ENCODE measurements at places on chromosomes 16 and 17.

DNA sequence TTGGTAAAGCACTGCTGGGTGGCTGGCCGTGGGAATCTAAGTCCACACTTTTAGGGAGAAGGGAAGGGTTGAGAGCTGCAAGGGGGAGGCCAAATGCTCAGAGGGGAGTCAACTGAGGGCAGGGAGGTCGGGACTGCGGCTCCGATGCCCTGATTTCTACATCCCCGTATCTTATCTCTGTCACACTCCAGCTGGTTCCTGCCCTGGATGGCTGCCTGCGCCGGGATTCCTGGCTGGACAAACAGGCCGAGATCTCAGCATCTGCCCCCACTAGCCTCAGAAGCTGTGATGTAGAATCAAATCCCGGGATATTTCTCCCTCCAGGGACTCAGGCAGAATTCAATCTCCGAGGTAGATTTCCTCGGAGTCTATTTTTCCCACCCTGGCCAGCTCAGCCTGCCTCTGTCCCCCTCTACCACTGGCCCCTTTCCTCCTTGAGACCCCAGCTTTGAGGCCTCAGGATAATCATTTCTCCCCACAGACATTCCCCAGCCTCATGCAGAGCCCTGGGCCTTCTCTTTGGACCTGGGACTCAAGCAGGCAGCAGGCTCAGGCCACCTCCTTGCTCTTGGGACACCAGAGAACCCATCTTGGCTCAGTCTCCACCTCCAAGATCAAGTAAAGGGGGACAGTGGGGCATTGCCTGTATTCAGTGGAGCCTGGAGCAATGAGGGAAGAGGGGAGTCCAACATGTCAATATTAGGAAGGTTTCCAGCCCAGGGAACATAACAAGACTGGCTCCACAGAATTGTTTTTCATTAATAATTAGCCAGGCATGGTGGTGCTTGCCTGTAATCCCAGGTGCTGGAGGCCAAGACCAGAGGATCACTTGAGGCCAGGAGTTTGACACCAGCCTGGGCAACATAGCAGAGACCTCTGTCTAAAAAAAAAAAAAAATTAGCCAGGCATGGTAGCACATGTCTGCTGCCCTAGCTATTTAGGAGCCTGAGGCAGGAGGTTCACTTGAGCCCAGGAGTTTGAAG is 1.8 kb downstream of the SHBG start:
- DNase-seq = no peak

DNA sequence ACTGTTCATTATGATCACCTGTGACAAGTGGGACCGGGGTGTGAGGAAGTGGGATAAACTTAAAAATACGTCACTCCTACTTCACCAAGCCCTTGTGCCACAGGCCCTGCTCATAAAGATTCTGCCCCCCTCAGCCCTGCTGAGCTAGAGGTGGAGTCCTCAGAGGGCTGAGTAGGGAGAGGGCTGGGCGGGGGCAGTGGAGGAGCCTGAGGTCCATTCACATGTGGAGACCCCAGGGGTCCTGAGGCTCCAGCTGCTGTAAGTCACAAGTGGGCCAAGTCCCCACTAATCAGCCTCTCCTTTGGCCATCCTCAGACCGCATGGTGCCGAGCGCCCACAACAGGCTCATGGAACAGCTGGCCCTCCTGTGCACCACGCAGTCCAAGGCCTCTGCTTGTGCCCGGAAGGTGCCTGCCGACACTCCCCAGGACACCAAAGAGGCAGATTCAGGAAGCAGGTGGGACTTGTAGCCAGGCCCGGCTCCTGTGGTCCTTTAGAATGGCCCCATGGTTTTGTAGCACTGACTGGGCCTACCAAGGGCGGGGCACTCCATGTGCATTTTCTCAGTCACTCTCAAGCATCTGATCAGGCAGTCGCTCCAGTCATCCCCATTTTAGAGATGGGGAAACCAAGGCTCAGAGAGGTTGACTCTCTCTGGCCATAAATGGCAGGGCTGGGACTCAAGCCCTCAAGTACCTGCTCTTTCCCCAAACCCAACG is 10.4 kb downstream of the DNAAF8 start:
- DNase-seq = no peak

DNA sequence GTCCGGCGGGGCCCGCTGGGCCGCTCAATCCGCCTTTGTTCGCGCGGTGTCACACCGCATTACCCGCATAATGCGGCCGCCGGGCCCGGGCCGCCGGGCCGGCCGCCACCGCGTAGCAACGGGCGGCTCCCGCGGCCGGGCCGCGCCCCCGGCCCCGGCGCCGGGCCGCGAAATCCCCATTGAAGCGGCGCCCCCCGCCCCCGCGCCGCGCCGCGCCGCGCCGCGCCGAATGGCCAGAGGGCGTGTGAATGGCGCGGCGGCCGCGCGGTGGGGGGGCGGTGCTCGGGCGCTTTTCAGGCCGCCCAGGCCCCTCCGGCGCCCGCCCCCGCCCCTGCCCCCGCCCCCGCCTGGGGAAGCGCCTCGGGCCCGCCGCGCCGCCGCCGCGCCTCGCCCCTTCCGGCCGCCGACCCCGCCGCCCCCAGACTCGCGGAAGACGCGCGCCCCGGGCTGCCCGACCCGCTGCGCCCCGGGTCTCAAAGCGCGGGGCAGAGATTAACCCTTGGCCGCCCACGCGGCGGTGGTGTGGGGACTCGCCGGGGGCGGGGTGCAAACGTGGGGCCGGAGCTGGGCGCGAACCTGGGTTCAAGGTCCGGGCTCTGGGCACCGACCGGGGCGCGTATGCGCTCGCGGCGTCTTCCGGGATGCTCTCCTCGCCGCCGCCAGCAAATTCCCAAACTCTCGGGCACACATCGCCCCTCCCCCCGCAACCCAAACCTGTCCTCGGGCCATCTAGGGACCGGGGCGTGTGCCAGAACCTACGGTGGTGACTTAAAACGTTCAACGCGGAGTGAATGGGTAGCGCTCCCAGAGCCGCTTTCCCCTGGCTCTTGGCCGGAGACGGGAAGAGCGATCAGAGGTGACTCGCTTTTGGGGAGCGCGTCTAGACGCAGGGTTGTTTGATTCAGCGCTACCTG is 46.7 kb downstream of the WNT3 start:
- DNase-seq = no peak

- no peak for DNase-seq
These were observed 31.1 kb downstream of the BAIAP2 start for GRCh38 chr17:81066072-81066471.

DNA sequence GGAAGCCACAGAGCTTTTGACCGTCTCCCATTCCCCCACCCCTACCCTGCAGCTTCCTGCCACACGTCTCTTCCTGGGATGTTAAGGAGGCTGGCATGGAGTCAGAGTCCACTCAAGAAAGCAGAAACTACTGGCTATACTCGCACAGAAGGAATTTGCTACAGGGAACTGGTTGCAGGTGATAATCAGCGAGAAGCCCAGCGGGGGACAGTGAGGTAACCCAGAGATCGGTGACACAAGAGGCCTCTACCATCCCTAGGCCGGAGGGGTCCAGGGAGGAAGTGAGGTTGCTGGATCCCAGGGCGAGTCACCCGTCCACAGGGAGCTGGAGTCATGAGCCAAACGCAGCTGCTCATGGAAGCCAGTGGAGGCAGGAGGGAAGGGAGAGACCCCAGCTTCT is 93.7 kb downstream of the SDK2 start:
- DNase-seq = no peak

DNA sequence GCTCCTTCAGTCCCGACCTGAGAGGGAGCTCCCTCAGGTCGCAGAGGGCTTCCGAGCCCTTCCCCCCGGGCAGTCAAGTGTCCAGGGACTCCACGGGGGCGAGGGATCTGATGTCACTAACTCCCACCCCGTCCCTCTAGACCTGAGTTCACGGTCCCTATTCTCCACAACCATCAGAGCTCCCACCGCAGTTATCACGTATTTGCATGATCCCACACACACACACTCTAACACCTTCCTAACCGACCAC is 3.7 kb upstream of the PER1 start:
- DNase-seq = no peak

- DNase-seq = no peak
These were observed 1.4 kb upstream of the VAMP2 start for GRCh38 chr17:8163978-8164814.

GRCh38 chr17:79608624-79608959 is 2.3 kb downstream of the RBFOX3 start:
- DNase-seq = no peak

- DNase-seq = no peak
These were observed 3.2 kb downstream of the CD7 start for GRCh38 chr17:82314012-82314726.

- DNase-seq = no peak
These were observed 113.4 kb downstream of the PITPNC1 start for GRCh38 chr17:67490471-67490870.

- no peak for DNase-seq
These were observed 51.5 kb downstream of the GNAO1 start for GRCh38 chr16:56242740-56243139.

- DNase-seq = no peak
These were observed 11.2 kb upstream of the SLC47A2 start for GRCh38 chr17:19727501-19728078.

- DNase-seq = no peak
These were observed 44.4 kb downstream of the SEC14L1 start for GRCh38 chr17:77185137-77185536.

- no peak for DNase-seq
These were observed 112.8 kb downstream of the ZNF778 start for GRCh38 chr16:89330177-89330856.

GRCh38 chr17:39769974-39770587 is 32.3 kb downstream of the GRB7 start:
- no peak for DNase-seq

- no peak for DNase-seq
These were observed 70.4 kb upstream of the SMURF2 start for GRCh38 chr17:64732336-64733006.

DNA sequence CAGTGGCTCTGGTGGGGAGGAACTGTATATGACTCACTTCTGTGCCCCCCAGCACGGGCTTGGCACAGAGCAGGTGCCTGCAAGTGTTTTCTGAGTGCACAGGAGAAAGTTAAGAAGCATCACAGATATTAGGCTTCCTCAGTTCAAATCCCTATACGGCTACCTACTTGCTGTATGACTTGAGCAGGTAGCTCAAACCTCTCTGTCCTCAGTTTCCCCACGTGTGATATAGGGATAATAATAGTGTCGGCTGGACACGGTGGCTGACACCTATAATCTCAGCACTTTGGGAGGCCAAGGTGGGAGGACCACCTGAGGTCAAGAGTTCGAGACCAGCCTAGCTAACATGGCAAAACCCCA is 95.7 kb downstream of the C16orf78 start:
- DNase-seq = no peak

DNA sequence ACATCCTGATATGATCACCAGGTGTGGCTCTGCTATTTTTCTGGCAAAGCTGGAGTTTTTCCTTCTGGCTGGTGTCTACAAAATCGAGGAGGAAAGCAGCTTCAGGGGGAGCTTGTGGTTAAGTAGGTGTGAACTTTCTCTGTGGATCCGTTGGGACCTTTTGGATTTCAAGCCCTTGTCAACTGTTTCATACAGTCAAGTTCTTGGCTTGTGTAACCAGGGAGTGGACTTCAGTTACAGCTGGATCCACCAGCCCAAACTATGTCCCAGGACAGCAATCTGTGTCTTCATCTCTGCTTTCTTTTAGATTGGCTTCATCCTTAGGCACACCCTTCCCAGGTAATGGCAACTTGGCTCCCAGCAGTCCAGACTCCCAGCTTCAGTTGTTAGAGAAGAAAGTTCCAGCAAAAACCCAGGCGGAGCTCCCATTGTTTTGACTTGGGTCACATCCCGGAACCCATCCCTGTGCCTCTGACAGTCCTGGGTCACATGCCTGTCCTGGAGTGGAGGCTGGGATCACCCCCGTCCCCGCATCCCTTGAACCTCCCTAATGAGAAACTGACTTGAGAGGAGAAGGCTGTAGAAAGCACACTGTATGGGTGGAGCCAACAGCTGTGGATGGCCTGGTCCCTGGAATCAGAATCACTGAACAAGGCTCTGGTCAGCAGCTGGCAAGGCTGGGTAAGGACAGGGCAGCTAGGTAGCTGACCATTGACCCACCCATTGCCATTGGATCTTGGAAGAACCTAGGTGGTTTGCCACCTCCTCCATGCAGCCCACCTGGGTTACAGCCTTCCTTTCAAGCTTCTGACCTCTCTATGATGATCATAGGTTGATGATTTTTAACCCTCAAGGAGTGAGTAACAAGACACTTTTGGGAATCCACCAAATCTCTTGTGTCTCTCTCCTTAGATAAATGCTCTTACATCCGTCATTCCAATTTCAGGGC is 18.1 kb downstream of the NKD1 start:
- no peak for DNase-seq

GRCh38 chr17:45758544-45758943 is 25.6 kb upstream of the CRHR1 start:
- no peak for DNase-seq

DNA sequence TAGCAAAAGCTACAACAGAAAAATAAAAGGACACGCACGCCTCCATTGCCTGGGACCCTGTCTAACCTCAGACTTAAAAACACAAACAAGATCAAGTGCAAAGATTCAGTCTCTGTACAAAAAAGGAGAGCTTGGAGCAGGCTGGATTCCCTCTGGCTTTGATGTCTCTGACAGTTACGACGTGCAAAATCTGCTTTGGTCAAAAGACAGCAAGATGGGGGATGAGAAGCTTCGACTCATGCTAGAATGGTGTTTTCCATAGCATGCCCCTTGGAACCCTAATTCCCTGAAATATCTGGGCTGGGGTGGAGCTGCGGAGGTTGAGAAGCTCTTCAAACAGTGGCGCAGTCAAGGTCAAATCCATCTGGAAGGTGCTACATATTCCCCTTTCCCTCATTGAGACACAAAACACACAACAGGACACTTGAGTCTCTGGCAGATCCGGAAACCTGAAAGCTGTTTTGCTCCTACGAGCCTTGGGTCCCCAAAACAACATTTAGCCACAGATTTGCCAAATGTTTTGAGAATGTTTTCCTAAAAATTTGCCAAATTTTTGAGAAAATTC is 9.1 kb downstream of the MYH11 start:
- no peak for DNase-seq

DNA sequence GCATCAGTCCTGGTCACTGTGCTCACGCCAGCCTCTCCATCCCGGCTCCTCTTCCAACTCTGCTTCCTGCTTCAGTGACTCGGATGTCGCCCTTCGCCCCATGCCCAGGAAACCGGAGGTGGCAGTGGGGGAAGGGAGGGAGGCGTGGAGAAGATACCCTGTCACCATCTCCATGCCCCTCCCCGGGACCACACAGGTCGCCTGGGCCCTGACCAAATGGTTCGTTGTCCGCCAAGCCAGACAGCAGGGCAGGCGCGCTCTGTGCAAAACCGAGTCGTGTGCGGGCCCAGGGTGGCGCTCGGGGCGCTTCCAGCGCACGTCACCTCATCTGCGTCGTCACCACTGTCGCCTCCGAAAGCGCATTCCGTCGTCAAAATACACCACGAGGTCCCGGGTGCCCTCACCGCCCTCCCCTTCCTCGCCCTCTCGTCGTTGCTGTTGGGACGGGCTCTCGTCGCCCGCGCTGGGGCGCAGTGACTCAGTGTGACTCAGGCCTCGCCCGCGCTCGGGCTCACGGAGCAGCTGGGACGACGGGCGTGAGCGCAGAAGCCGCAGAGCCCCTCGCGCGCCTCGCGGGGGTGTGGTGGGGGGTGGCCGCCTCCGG is 39.2 kb downstream of the ZNF778 start:
- DNase-seq = no peak

- no peak for DNase-seq
These were observed 95.8 kb downstream of the ASIC2 start for GRCh38 chr17:33197342-33197741.

All from SIG-M5 (cell line).